ENCODE measurements at places on chromosomes 7 and 10.
A peak's percentile ranks its signal among the peaks of the same experiment; 100 is the strongest.

- no peak for DNase-seq
These were observed 172.4 kb upstream of the ZMIZ1 start for GRCh38 chr10:78896159-78896928.

GRCh38 chr10:49471532-49471931 lies 67.4 kb downstream of the ERCC6 start:
- no peak for DNase-seq

DNA sequence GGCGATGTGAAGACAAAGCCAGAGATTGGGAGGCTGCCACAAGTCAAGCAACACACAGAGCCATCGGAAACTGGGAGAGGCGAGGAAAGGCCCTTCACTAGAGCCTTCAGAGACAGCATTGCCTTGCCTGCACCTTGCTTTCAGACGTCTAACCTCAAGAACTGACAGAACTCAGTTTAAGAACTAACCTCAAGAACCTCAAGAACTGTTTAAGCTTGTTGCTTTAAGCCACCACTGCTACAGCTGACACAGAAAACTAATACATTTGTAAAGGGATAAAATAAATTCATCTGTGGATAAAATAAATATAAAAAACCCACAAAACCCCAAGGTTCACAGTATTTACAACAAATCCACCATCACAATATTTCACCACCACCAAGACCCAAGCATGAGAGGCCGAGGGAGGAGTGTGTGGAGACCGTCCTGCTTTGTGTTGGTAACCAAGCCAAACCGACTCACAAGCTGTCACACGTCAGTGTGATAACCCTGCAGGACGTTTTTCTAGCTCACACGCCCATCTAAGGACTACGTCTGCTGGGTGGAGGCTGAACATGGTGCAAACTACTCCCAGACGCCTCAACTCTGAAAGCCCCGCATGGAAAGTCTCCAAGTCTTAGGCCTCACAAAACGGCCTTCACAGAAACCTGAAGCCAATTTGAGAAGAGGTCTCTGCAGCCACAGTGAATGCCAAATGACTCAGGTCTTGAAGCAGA lies 116.8 kb downstream of the ABLIM1 start:
- no peak for DNase-seq

GRCh38 chr7:71630516-71630915 lies 498.6 kb downstream of the GALNT17 start:
- peak; percentile 13 for DNase-seq

DNA sequence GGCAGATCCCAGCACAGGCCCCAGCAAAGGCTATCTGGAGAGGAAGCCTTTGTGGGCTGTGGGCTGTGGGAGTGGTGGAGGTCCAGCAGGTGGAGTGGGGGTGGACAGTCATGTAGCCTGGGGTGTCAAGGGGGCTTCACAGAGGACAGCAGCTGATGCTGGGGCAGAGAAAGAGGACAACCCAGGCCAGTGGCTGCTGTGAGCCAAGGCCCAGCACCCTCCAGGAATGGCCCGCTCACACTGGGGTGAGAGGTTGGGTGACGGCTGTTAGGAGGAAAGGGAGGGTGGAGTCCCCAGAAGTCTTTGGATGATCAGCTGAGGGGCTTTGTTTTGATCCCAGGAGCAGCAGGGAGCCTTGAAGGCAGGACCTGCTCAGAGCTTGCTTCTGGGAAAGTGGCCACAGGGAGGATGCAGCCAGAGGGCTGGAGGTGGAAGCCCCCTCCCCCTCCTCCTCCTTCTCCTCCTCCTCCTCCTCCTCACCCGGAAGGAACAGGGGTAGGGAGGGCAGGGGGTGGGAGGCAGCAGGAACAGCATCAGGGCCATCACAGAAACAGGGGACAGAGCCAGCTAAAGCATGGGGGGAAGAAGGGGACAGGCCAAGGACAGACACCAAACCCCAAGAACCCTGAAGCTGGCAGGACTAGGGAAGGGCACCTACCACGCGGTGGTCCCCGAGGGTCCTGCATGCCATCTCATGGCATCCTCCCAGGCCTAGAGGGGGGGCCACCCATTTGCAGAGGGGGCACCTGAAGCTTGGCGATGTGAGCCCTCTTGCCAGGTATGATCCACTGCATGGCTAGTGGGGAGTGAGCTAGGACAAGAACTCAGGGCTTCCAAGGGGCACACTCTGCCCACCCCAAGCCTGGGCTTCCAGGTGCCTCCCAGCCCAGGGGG lies 144.9 kb downstream of the GRID1 start:
- DNase-seq = no peak

DNA sequence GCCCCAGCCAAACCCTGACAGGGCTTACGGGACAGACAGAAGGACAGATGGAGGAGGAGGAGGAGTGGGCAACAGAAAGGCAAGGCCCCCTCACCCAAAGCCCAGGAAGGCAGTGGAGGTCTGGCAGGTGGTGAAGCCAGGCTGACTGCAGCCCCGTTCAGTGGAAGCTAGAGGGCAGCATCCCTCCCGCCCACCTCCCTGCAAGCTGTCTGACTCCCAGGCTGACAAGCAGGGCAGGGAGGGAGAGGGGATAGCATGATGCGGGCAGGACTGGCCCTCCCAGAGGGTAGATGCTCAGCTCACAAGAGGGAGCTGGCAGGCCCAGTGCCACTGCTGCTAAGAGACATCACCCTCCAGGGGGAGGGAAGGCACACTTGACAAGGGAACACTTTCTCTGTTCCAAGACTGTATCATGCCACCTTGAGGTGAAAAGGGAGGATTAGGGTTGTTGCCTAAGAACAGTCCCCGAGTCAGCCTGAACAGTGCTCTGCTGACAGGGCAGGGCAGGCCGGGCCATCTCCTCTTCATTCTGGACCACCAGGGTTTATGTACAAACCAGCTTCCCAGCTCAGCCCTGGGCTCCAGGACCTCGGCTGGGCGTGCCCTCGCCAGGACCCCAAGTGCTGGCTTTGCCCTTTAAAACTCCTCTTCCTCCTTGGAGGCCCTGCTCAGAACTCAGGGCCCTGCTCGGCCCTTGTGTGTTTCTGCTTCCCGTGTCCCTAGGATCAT lies 61.8 kb downstream of the RASGEF1A start:
- DNase-seq = no peak

GRCh38 chr7:43398831-43399230 lies 184.1 kb upstream of the STK17A start:
- DNase-seq = no peak

DNA sequence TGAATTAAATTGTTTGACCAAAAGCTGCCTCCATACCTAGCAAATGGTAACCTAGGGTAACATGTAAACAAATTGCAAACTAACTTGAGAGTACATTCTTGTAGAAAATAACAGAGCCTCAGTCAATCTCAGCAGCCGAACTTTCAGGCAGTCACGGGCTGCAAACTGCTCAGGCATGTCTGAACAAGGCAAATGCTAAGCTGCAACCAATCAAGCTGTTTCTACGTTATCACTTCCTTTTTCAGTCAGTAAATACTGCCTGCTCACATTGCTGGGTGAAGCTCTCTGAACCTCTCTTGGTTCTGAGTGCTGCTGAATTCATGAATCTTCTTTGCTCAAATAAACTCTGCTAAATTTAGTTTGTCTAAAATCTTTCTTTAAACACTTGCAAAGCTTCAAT lies 1212.4 kb downstream of the SORCS1 start:
- DNase-seq = no peak

DNA sequence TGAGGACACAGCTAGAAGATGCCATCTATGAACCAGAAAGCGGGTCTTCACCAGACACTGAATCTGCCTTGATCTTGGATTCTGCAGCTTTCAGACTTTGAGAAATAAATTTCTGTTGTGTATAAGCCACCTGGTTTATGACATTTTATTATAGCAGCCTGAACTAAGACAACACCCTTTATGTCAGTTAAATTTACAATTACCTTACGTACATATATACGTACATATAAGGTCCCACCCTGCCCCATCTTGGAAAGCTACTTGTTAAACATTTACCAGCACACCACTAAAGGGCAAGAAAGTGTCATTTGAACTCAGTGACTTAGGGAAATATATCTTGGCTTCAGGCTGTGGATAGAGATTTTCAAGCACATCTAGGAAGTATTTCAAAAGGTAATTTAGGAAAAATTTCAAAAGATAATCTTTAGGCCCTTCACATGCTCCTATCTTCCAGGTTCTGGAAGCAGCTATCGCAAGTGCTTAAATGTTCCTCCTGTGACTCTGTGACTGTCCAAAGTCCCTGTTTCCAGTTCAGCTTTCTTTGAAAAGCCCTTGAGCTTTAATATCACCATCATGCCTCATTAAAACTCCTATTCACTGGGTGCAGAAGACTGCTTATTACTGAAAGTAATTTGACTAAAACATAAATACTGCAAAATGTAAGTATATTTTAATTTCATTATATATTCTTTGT lies 9.6 kb upstream of the SRI start:
- DNase-seq = no peak

GRCh38 chr10:5234106-5234860 lies 37.6 kb downstream of the AKR1C4 start:
- DNase-seq = no peak

GRCh38 chr10:48791267-48791928 lies 106.7 kb downstream of the WDFY4 start:
- DNase-seq = no peak

GRCh38 chr10:121112136-121112535 lies 261.0 kb downstream of the WDR11 start:
- DNase-seq = no peak

DNA sequence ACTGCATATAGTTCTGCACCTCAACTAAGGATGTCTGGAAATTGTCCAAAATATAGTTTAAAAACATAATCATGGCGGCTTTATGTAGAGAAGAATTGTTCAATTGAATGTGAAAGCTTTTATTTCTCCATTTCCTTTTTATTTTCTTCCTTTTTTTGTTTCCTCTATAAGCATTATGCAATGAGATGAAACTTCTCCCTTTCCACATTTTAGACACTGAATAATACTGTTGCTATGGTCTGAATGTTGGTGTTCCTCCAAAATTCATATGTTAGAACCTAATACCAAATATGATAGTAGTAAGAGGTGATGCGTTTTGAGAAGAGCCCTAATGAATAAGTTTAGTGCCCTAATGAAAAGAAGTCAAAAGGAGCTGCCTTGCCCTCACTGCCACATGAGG lies 175.0 kb downstream of the RNLS start:
- DNase-seq = no peak

DNA sequence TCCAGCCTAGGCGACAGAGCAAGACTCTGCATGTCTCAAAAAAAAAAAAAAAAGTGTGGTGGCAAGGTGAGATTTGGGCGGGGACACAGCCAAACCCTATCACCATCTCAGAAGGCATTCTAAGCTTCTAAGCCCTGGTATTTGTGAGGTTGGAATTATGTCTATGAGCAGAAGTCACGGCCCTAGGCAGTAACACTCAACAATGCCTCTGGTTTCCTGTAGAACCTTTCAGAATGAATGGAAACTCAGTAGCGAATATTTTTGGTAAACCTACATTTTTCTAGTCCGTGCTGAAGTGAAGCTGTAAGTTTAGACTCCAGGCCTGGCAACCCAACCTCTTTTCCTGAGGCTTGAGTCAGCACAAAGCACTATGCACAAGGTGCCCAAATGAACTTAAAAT lies 88.3 kb downstream of the FAM107B start:
- no peak for DNase-seq

DNA sequence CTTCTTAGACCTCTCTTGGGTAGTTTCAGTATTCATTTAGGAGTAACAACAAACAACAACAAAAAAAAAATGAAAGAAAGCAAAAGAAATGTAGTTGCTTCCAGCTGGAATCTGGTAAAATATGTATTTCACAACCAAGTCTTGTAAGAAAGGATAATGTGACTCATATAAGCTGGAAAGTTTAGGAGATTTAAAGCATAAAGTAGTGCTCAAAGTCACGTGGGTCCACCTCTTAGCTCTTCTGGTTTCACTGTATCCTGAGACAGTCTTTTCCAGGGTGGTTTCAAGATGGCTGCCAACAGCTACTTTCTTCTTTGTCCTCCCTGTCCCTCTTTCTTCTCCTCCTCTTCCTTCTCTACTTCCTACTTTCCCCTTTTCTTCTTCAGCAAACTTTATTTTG lies 69.5 kb upstream of the CDK13 start:
- DNase-seq = no peak

DNA sequence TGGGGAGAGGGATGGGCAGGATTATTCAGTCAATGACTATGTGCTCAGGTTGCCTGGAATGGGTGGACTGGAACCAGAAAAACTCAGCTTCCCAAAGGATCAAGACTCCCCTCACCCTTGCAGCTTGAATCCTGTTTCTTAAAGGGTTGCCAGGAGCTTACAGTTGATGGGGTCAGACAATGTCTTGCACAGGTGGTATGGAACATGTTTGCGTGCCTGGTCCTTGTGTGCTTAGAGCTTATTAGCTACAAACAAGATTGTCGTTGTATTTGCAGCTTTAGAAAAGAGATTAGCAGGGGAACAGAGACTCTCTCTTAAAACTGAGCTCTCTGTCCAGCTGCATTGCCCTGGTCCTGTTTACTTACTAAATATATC lies 56.9 kb downstream of the PRR15 start:
- no peak for DNase-seq

GRCh38 chr7:12066521-12066920 lies 144.6 kb upstream of the TMEM106B start:
- no peak for DNase-seq

DNA sequence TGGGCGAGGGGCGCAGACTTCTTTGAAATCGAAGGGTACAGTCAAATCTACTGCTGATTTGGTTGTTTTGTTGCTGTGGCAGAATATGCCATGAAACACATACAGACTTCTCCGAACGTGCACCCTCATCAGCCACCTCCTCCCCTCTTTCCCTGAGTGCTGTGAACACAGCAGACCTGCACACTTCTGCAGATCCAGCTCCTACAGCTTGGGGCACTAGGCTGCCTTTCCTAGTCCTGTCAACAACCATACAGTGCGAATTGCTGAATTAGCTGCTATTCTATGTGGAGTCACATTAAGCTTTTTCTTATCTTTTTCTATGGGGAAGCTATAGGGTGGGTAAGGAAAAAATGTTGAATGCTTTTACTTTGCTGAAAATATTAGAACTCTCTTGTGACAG lies 57.5 kb downstream of the COL17A1 start:
- no peak for DNase-seq

- no peak for DNase-seq
These were observed 503.5 kb upstream of the TPK1 start for GRCh38 chr7:145339319-145339718.

- DNase-seq = no peak
These were observed 143.3 kb downstream of the ANK3 start for GRCh38 chr10:60246382-60246781.

DNA sequence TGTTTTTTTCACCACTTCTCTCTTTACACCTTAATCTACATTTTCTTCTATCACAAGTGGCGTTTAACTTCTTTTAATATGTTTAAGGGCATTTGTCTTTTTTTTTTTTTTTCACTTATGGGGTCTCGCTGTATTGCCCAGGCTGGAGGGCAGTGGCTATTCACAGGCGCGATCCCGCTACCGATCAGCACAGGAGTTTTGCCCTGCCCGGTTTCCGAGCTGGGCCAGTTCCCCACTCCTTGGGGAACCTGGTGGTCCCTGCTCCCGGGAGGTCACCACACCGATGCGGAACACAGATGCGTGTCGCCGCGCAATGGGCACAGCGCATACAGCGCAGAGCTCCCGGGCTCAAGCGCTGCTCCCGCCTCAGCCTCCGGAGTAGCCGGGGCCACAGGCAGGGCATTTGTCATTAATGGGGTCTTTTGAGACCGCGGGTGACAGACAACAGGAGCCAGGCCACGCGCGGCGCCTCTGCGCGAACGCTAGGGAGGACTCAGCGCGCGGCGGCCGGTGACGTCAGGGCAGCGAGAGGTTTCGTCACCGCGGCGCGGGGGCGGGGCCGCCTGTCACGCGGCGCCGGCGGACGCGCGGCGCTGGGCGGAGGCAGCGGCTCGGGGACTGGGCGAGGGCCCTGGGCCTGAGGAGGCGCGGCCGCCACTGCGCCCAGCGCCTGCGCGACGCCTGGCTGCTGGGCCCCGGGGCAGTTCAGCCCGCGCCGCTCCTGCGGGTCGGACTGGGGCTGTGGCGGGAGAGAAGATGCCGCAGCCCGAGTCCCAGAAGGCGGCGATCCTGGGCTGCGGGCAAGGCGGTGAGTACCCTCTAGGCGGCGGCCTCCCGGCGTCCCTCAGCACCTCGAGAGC lies at the start of gene GALNT11:
Gene GALNT11 (plus strand): TSS at position 598 of the 860 bp plus-strand sequence. CDS start 68,554 bp downstream, outside the sequence.
- DNase-seq = peak; percentile 41

Data from cerebellar nuclear complex (tissue), 1 donor.